ENCODE measurements at places on chromosomes 12 and 14.

GRCh38 chr12:14982991-14983390 is 10.1 kb downstream of the PDE6H start:
- DNase-seq, result no peak

GRCh38 chr14:61227884-61228591 is 53.1 kb downstream of the TMEM30B start:
- DNase-seq, result no peak

DNA sequence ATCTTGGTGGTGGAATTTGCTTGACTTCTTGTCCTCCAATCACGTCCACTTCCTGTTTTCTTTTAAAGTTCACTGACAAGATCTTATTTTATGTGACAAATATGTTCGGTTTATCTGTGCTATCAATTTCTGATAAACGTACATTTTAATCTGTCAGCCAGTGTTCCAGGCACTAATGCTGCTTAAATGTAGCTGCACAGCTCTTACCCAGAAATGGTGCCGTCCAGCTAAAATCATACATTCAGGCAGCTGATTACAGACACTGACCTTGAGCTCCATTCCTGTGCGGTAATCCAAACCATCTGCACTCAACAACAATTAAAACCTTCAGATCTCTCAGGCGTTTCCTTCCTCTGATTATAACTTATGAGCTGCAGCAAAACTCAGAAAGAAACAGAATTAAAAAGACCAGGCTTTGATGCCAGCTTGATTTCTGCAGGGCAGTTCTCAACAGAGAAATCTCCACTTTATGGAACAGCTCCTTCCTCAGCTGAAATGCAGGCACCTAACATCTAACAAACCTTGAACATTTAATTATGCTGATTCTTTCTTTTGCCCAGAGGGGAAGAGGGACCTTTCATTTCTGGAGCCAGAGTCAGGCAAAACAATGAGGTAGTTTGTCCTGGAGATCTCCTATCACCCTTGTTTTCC is 26.4 kb upstream of the RASSF3 start:
- DNase-seq, result no peak

DNA sequence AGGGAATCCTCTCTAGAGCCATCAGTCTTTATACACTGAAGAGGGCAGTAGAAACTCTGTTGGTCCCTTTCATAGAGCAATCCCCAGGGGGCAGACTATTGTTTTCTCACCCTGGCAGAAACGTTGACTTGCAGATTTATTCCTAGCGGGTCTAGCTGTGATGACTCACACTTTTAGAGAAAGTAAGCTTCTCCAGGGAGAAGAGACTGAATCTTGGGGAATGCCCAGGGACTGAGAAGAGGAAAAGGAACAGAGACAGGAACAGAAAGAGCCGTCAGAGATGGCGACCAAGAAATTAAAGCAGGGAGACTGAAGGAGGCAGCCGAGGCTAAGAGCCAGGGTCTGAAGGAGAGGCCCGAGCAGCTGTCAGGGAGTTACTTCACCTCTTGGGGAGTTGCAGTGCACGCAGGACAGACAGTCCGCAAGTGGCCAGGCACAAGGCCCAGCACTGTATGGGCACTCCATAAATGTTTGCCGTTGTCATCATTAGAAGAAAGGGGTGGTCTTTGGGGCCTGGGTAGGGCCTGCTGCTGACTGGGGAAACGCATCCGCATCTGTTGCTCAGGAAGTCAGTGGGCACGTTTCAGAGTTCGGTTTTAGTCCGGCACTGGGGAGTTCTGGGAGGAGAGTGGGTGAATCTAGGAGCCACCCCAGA is 13.0 kb downstream of the PLEKHG6 start:
- DNase-seq, result peak; percentile 74

- peak; percentile 36 for DNase-seq
Observed at GRCh38 chr12:15899282-15899870, 11.8 kb upstream of the DERA start.

- no peak for DNase-seq
Observed at GRCh38 chr12:104971306-104971705, 13.2 kb upstream of the SLC41A2 start.

- no peak for DNase-seq
Observed at GRCh38 chr14:96922986-96923385, 125.8 kb downstream of the VRK1 start.

GRCh38 chr14:61385002-61385685 is 63.8 kb downstream of the PRKCH start:
- peak; percentile 67 for DNase-seq

- no peak for DNase-seq
Observed at GRCh38 chr12:12673296-12673695, 22.7 kb downstream of the GPR19 start.
